ENCODE measurements at places on chromosomes 2 and 18.

DNA sequence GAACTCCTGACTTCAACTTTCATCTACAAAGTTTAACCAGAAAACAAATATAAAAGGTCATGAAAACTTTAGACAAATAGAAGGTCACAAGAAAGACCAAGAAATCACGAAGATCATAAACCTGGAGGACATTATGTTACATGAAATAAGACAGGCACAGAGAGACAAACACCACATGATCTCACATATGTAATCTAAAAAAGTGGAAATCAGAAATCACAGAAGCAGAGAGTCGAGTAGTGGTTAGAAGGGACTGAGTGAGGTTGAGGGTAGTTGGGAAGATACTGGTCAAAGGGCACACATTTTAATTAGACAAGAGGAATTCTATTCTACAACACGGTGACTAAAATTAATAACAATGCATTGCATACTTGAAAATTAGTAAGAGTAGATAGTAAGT lies 1.4 kb downstream of the GCFC2 start:
- DNase-seq = no peak

GRCh38 chr2:209584915-209585314 lies 161.1 kb downstream of the MAP2 start:
- no peak for DNase-seq

GRCh38 chr18:79371561-79372121 lies 24.1 kb upstream of the NFATC1 start:
- DNase-seq = no peak

- no peak for DNase-seq
Observed at GRCh38 chr2:200399046-200399445, 92.6 kb downstream of the SPATS2L start.

DNA sequence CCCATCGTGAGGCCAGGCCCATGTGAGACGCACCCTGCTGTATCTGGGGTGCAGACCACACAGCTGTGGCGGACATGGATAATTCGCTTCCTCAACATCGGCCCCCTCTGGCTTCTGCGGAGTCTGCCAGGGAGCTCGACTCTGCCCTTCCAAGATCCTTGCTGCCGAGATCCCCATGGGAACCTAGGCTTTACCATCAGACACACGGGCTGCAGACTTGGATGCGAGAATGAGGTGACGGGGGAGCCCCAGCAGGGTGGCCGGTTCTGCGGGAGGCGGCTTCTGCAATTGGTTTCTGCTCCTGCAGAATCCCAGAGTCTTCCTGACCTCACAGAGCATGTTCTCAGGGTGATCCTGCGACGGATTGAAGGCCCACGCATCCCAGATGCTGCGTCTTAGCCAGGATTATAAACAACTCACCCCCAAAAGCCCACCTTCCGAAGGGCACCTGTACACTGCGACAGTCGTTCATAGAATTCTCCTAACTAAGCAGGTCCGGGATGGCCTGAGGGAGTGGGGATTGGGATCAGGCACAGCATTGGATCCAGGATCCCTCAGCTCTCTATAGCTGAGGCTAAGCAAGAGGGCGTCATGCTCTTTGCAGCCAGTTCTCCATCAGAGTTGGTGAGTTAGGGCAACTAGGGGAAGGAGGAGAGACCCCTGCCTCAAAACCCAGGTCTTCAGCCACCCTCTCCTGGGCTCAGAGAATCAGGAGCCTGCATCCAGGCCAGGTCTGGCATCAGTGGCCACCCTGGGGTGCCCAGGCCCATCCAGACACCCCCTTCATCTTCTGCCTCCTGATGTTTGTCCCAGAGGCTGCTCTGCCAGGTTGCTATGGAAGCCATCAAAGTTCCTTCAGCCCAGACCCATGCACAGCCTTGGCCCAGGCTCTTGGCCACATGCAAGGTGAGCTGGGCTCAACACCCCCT lies 74.7 kb upstream of the SNTG2 start:
- DNase-seq = no peak

- no peak for DNase-seq
Observed at GRCh38 chr2:196247114-196247975, 76.0 kb upstream of the STK17B start.

DNA sequence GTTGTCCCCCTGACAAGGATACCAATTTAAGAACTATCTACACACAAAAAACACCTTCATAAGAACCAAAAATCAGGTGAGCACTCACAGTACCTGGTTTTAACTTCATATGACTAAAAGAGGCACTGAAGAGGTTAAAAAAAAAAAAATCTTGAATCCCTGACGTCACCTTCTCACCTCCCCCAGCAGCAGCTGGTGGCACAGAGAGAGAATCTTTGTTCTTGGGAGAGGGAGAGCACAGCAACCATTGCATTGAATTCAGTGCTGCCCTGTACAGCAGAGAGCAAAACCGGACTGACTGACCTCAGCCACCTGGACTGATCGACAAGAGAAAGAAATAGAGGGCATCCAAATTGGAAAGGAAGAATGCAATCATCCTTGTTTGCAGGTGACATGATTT lies 566.0 kb downstream of the TMX3 start:
- peak; percentile 1 for DNase-seq

GRCh38 chr2:11678306-11678960 lies 8.4 kb upstream of the NTSR2 start:
- DNase-seq = no peak

GRCh38 chr2:8438476-8438875 lies 243.4 kb upstream of the ID2 start:
- no peak for DNase-seq

DNA sequence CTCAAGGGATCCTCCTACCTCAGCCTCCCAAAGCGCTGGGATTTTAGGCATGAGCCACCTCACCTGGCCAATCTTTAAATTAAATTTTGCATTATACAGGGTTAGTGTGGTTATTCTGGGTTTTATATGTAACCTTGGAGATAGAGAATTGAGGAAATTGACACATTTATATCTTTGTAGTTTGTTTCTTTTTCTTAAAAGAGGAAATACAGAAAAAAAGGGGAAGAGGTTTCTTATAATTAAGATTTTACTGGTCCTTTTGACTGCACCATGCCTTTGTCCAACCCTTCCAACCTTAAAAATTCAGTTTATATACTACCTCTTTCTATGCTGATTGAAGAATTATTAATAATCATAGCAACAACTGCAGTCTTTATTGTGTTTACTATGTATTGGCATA lies 210.1 kb upstream of the STON1 start:
- DNase-seq = no peak

- DNase-seq = no peak
Observed at GRCh38 chr2:166184789-166185188, 57.0 kb upstream of the SCN1A start.

- DNase-seq = no peak
Observed at GRCh38 chr2:154449951-154450658, 248.4 kb upstream of the KCNJ3 start.

GRCh38 chr2:240136013-240136670 lies at the start of gene COPS9:
Gene COPS9 (minus strand): TSS chr2:240136305. CDS start chr2:240136284, 21 bp downstream.
- peak; percentile 96 for DNase-seq

DNA sequence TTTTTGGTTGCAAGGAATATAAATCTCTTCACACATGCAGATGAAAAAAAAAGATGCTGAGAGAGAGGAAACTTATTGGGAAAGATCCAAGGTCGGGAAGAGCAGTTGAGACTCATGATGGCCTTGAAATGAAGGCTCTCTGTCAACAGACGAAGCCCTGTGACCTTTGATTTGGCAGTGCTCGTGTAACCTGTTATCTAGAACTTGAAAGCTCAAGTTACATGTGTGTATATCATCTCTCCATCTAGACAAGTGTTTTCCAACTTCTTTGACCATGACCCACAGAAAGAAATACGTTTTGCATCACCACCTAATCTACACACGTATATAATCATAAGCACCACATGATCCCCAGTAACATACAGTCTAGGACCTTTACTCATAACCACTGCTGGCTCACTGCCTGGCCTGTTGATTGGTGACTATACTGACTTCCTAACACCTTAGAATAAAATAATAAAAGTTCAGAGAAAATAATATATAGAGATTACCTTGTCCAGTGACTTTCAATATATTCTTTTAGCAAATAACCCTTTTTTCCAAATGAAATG lies 319.0 kb upstream of the PKDCC start:
- DNase-seq = no peak

DNA sequence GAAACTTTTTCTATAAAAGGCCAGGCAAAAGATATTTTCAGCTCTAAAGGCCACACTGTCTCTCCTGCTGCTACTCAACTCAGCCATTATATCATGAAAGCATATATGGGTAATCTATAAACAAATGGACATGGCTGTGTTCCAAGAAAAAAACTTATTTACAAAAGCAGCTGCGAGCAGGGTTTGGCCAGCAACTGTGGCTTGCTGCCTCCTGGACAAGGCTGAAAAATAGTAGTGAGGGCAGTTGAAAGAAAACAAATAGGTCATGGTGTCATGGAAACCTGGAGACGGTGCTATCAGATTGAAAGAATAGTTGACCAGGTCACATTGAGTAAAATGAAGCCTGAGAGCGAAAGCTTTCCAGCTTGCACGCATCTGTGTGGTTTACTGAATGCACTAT lies 89.2 kb upstream of the LRATD1 start:
- DNase-seq = no peak

- DNase-seq = peak; percentile 70
Observed at GRCh38 chr2:162029287-162029901, 44.6 kb downstream of the DPP4 start.

DNA sequence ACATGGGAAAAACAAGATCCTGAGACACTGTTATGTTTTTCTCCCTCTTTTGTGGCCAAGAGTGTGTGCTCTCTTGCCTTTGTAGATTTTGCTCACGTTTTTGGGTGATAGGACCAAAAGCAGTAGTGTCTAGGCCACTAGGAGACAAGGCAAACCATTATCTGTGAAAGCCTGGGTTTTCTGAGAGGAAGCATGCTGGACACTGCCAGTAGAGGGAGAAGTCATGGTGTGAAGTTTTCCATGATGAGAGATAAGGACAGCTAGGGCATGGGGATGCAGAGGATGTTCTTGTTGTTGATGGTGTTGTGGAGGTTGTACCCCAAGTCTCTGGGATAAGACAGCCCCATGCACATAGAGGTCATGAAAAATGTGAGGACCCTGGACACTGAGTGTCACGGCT lies 285.3 kb downstream of the SOX11 start:
- no peak for DNase-seq

DNA sequence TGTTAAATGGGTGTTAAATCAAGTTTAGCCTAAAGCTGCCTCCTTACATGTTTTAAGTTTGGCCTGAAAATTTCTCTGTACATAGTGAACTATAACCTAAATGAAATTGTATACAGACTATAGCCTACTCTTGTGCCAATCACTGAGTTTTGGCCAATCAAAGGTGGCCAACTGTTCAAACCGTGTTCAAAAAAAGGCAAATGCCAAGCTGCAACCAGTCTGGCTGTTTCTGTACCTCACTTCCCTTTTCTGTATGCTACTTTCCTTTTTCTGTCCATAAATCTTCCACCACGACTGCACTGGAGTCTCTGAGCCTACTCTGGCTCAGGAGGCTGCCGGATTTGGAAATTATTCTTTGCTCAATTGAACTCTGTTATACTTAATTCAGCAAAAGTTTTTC lies 121.0 kb downstream of the SPOPL start:
- no peak for DNase-seq

- no peak for DNase-seq
Observed at GRCh38 chr18:3661989-3662388, 212.0 kb downstream of the TGIF1 start.

GRCh38 chr18:55778788-55779690 lies 191.0 kb upstream of the TCF4 start:
- no peak for DNase-seq

DNA sequence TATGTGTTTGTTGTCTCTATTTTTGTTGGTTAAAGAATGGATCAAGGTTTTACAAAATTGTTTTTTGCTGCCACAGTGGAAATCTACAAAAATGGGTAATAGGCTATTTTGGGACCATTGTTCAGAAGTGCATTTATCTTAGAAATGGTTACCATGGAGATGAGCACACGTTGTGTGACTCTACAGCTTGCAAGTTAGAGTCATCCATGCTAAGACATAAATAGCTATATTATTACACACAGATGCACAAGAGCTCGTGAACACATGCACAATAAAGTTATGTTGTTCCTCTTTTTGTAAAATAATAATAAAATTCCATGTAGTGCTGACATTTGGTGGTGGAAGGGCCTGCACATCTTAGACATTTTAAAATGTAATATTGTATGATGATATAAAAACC lies 15.5 kb upstream of the DUSP19 start:
- DNase-seq = no peak

DNA sequence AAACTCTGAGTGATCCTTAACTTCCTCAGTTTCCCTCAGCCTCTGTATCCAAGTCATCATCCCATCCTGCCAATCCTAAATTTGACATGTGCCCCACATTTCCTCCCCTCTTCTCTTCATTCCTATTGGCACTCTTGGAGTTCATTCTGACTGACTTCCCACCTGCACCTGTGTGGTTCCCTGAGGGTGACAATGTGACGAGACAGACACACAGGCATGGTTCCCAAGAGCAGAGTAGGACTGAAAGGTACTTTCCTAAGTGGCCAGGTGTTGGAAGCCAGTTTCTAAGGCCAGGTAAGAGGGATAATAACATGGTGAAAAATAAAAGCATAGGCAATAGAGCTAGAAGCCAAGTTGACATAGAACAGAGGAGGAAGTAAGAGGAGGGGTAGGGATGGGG lies 24.2 kb upstream of the REG3G start:
- DNase-seq = no peak

GRCh38 chr2:157305723-157306110 lies 19.9 kb downstream of the ERMN start:
- DNase-seq = no peak

GRCh38 chr2:227464851-227465250 lies 7.1 kb upstream of the AGFG1 start:
- no peak for DNase-seq

DNA sequence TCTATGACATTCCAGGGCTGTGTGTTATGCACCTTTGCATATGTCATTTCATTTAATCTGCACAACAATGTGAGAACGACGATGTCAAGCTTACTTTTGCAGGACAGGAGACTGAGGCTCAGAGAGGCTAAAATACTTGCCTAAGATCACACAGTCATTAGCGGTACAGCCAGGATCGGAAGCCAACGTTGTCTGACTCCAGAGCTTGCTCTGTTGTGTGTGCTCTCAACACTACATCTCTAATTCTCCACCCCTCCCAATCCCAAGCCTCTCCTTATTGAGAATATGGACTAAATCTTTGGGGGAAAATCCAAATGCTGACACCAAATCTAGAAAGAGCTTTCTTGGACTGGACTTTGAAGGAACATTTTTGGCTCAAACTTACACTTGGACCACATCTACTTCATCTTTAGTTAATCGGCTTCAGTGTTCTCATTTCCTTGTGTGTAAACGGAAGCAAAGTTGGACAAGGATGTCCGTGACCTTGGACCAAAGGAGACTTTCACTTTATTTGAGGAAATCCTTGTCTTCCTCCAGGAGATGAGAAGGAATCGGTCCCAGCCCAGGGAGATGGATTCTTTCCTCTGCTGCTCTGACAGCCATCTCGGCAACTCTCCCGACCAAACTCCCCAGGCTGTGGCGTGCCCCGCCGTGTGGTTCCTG lies 242.4 kb downstream of the LPIN1 start:
- no peak for DNase-seq

GRCh38 chr2:64839844-64840243 lies 149.4 kb upstream of the SLC1A4 start:
- DNase-seq = no peak

GRCh38 chr2:46299365-46300263 lies 2.4 kb downstream of the EPAS1 start:
- no peak for DNase-seq
